ENCODE measurements at places on chromosomes 2 and 18.

DNA sequence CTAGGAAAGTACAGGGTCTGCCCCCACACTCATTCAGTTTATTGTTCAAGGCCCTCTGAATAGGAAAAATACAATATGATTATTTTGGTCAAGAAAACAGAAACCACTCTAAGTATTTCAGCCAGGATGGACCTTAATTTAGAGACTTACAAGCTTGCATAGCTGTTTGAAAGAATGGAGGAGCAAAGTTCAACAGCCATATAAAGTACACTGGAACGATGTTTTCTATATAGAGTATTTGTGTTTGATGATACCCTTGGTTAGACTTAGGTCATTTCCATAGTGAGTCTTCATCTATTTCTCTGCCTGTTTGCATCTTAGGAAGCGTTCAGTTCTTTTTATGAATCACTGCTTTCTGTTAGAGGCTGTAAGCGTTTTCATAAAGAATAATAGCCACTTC, 366.2 kb downstream of the NUP35 start:
- DNase-seq: no peak

GRCh38 chr2:42513252-42513918, 19.6 kb upstream of the KCNG3 start:
- no peak for DNase-seq

- no peak for DNase-seq
Observed at GRCh38 chr2:121570667-121571055, 40.0 kb downstream of the RNU4ATAC start.

GRCh38 chr2:10385501-10385900, 62.6 kb downstream of the ODC1 start:
- DNase-seq: no peak

DNA sequence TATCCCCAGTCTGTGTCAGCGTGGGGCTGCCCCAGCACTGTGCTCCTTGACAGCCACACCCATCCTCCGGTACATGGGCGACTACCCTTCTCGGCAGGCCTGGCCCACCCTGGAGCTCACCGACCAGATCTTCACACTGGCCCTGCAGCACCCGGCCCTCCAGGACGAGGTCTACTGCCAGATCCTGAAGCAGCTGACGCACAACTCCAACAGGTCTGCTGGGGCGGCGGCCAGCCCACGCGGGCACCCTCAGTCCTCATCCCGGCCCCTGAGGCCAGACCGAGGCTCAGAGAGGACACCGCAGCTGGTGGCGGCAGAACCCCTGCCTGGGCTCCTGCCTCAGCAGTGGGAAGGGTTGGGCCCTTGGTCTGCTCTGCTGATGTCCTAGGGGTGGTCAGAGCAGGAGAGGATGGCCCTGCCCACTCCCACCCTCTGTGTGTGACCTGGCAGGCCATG, 14.4 kb upstream of the GPR17 start:
- no peak for DNase-seq
